ENCODE measurements at places on chromosomes 1 and 21.

DNA sequence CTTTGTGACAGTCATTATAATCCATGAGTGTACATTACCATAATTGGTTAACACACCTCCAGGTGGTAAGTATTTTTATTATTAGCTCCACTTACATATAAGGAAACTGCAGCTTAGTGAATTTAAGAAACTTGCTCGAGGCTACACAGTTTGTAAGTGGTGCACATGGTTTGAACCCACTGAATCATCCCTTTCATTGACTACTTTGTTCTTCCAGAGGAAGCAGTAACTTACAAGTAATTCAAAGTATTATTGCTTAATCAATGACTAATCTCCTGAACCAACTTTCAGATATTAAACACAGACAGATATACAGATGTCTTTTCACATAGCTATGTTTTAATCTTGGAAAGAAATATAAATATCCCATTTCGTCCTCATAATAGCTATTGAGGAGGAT, 18.7 kb upstream of the CLDN8 start:
- no peak for DNase-seq

- DNase-seq: peak; percentile 89
Observed at GRCh38 chr1:26915204-26915842, 1.5 kb upstream of the NR0B2 start.

GRCh38 chr1:6389971-6390370, 3.6 kb downstream of the ACOT7 start:
- DNase-seq: no peak

- DNase-seq: no peak
Observed at GRCh38 chr1:41560931-41561330, 76.4 kb upstream of the EDN2 start.

- DNase-seq: no peak
Observed at GRCh38 chr1:184562806-184563205, 176.0 kb downstream of the C1orf21 start.

- DNase-seq: no peak
Observed at GRCh38 chr1:36599828-36600227, 117.1 kb upstream of the CSF3R start.

DNA sequence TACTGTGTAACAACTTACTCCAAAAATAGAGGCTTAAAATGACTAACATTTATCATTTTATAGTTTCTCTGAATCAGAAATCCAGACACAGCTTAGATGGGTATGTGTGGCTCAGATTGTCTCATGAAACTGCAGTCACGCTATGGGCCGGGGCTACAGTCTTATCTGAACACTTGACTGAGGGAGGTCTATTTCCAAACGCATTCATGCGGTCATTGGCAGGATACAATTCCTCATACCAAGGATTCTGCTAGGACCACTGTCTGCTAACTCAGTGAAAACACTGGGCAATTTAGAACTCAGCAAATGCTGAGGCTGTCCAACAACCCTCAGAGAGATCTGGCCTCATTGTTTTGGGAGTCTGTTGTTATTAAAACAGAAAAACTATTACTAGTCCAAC, 178.6 kb downstream of the TBX15 start:
- no peak for DNase-seq

DNA sequence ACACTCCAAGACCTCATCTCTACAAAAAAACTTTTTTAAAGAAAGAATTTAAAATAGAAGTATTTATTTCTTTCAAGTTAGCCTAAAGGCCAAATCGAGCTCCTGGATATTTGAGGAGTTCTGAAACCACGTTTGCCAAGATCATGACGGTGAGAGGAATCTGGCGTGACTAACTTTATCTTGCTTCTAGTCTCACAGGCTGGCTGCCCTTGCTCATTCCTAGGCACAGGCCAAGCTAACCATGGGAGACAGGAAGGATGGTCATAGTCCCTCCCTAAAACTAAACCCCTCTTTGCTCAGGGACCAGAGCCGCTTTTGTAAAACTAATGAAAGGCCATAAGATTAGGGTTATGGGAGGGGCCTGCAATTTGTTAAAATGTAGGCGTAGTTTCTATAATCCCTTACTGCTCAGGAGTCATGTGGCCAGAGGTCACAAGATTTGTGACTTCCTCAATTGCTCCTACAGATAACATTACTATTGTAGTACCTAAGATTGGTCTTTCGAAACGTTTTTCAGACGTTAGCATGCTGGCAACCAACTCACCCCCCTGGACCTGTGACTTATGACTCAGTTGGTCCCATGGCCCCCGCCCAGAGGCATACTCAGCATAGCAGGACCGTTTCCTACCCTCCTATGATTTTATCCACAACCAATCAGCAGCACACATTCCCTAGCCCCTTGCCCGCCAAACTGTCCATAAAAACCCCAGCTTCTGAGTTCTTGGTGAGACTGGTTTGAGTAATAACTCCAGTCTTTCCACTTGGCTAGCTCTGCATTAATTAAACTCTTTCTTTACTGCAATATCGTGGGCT, 425.0 kb downstream of the SMYD3 start:
- DNase-seq: no peak

GRCh38 chr1:8082945-8083344, 56.8 kb upstream of the ERRFI1 start:
- no peak for DNase-seq

- no peak for DNase-seq
Observed at GRCh38 chr1:57003398-57004139, 37.8 kb upstream of the C8B start.

GRCh38 chr21:33109574-33110339, 39.8 kb downstream of the OLIG1 start:
- DNase-seq: no peak

DNA sequence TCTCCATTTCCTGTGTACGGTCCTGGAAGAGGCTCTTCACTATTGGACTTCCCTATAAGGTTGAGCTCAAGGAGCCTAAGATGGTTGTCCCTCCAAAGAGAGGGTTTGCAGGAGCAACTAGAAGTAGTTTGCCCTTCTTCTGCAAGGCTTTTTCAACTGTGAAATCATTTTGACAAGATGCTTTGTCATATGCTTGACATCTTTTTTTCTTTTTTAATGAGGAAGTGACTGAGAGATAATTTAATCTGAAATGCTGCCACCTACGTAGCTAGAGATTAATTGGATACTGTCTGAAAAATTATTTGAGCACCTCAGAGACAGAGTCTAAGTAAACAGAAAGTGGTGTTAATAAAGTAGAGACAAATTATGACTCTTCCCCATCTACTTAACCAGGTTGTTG, 97.0 kb downstream of the CHRM3 start:
- DNase-seq: no peak

DNA sequence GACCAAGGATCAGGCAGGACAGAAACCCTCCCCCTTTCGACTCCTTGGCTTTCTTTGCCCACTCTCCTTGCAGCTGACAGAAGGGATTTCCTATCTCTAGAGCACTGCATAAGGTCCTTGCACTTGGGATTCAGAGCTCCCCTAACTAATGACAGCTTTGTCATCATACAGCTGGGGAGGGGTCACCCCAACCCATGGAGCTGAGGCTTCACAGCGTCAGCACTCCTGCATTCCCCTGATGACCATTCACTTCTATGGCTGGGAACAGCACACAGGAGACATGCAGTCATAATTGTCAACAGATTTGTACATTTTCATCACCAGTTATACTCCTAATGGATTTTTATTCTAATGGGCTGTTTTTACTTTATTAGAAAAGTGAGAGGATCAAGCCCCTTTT, 161.7 kb upstream of the C1orf87 start:
- DNase-seq: no peak

DNA sequence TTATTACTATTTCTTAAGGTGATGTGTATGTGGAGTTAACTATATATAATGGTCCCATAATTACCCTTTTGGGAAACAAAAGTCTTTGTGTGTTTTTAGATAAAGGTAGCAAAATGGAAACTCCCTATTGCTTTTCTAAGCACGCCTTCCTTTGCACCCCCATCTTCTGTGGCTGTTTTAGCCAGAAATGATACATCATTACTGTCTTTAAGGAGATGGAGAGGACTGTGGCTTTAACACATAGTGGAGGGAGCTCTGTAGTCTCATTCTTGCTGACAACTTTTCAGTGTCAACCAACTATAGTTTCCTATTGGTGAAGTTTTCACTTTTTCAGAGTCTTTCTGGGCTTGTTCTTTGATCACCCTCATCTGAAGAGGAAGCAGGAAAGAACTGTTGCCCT, 1.0 kb downstream of the APOBEC4 start:
- DNase-seq: no peak

GRCh38 chr1:61337981-61338848, 255.9 kb downstream of the NFIA start:
- DNase-seq: peak; percentile 92

DNA sequence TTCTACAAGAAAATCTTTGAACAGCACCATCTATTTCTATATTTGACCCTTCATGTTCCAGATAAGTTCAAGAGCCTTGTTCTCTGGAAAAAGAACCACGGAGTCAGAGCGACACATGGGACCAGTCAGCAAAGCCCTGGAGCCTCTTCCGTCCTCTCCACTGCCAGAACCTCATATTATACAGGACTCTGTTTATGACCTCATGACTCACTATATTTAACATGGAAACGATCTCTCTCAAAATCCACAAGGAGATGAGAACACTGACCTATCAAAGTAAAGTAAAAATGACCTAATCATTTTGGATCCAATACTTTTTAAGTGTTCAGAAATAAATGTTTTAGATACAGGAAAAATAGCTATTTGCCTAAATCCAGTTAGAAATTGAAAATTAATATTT, 124.6 kb upstream of the KRTAP19-8 start:
- no peak for DNase-seq

DNA sequence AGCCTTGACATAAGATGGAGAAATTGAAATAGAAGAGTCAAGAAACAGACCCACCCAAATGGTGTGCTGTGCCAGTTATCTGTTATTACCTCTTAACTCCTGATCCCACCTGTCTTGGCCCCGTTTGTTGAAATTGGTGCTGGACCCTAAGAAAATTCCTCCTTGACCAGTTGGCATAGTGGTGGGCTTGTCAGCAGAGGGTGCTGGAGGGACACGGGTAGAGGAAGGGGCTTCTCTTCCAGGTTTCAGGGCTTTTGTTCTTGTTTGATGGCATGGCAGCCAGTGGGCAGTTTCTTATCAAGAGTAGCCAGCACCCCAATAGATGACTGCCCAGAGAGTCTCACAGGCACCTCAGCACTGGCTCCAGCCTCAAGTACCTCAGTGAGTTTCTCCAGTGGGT, 51.6 kb downstream of the PCBP3 start:
- no peak for DNase-seq

DNA sequence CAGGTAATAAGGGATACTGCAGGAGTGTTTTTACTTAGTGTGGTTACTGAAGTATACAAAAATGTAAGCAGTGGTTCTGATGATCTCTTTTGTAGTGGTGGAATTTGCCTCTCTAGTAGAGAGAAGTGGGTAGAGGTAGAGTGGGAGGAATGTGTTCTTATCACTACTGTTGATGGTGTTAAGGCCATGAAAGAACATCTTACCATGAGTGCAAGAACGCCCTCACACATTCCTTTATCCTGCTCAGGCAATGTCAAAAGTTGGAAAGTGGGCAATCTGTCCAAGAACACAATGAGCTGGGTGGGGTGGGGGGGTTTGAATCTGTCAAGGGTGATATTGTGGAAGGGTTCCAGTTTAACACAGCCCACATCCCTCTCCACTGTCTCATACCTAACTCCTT, 78.6 kb downstream of the TTLL7 start:
- no peak for DNase-seq

GRCh38 chr1:215888159-215888558, 321.1 kb downstream of the KCTD3 start:
- no peak for DNase-seq

DNA sequence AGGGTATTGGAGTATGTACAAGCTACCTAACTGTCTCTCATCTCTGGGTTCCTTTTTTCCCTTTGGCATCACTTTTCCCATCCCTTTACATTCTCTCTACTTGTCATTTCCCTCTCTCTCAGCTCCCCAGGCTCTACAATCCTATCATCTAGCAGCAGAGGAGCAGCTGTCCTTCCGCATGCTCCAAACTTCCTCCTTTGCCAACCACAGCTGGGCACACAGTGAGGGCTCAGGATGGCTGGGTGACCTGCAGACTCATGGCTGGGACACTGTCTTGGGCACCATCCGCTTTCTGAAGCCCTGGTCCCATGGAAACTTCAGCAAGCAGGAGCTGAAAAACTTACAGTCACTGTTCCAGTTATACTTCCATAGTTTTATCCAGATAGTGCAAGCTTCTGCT, 561 bp downstream of the CD1E start:
- DNase-seq: no peak

DNA sequence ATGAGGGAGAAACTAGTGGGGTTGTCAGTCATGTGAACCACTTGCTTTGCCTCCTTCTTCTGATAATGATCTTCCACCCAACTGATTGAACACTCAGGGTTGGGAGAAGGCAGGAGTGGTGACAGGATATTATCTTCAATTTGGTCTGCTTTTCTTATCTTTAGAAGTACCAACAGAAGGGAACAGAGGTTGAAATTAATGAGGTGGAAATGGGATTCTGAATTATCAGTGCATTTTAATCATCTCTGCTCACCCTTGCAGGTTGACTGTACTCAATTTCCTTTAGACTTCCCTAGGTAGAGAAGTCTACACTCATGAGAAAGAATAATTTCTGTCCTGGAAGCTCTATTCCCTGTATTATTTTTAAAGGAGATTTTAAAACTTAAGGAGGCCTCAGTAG, 19.9 kb upstream of the PTPN14 start:
- no peak for DNase-seq

- DNase-seq: no peak
Observed at GRCh38 chr1:116558140-116558549, 12.7 kb downstream of the CD58 start.

DNA sequence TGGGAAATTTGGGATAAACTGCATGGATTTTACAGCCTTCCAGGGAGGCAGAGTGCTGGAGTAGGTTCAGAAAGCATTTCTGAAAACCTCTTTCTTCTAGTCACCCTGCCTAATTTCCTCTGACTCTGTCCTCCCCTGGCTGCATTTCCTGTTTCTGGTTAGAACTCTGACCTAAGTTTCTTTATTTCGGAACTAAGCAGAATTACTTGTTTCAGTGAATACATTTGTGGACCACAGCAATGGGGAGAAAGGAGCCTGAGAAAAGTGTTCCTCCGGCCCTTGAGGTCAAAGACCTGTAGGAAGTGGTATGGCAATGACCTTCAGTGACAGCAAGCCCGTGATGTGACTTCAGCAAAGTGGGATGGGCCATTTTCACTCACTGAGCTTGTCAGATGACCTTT, 173.4 kb upstream of the RUNX1 start:
- DNase-seq: no peak

- DNase-seq: no peak
Observed at GRCh38 chr21:46397211-46397905, 61.3 kb upstream of the DIP2A start.

DNA sequence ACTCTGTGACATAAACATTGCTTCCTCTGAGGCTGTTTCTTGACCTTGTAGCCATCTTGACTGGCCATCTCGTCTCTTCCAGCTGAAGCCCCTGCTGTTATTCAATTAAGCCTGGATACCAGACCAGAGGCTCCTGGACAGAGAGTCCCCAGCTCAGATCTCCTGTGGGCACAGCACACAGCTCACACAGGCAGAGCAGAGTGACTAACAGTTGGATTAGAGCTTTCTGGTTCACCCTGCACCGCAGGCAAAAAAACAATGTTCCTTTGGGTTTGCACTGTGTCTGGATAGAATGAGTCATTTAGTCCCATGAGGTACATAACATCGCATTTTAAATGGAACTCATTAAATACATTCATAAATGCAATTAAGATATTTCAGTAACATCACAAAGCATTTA, 33.4 kb upstream of the USH2A start:
- no peak for DNase-seq
